Central memory CD4-positive, alpha-beta T cell (primary cell): ENCODE measurements at places on chromosomes 3 and 15.

GRCh38 chr3:178707311-178708031 is 171.2 kb downstream of the KCNMB2 start:
- no peak for DNase-seq

DNA sequence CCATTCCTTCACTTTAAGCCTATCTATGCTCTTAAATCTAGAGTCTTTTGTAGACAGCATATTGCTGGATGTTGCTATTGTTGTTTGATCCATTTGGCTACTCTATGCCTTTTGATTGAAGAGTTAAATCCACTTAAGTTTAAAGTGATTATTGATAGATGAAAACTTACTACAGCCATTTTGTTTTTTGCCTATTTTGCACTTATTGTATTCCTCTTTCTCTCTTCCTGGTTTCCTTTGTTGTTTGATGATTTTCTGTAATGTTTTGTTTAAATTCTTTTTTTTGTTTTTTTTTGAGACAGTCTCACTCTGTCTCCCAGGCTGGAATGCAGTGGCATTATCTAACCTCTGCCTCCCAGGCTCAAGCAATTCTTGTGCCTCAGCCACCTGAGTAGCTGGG is 19.8 kb downstream of the IQCF6 start:
- DNase-seq, result no peak

- DNase-seq, result no peak
These were observed 77.5 kb downstream of the RPN1 start for GRCh38 chr3:128573160-128573559.

DNA sequence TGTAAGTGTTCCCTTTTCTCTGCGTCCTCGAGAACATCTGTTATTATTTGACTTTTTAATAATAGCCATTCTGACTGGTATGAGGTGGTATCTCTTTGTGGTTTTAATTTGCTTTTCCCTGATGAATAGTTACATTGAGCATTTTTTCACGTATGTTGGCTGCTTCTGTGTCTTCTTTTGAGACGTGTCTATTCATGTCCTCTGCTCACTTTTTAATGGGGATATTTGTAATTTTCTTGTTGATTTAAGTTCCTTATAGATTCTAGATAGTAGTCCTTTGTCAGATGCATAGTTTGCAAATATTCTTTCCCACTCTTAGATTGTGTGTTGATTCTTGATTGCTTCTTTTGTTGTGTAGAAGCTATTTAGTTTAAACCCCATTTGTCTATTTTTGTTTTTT is 179.2 kb downstream of the DOCK3 start:
- DNase-seq, result no peak
